ENCODE measurements at places on chromosomes 4 and X.

DNA sequence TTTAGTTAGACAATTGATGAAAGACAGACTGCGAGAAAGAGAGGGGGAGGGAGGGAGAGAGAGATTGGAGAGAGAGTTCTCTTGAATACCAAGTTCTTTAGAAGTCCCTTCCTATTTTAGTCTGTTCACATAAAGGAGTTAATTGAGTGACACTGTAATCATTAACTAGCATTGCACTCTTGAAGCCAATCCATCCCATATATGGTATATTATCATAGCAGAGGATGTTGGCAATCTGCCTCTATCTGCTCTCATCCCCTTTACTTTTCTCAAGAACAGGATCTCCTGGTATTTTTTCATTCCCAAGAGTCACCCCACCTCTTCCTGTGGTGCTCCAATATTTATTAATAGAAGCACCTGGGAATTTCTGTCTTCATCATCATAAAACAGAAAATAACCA is 959.6 kb upstream of the NDST4 start:
- DNase-seq = no peak

DNA sequence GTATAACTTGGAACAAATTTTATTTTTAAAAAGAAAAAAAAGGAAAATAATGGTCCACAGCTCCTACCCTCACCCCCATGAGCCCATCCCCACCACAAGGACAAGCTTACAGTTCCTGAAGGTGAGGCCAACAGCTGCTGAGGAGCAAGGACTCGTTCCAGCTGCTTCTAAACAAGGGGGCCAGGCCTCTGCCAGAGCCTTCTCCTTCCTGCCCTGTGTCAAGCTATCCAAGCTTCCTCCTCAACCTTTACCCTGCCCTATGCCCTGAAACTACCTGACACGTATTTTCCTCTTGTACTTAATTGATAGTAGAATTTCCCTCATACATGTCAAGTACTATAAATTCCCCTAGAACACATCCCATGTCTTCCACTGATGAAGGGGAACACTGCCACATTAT is 8.8 kb downstream of the SH3D19 start:
- no peak for DNase-seq

- no peak for DNase-seq
Observed at GRCh38 chrX:147978931-147979330, 2.2 kb upstream of the FMR1NB start.

- DNase-seq = no peak
Observed at GRCh38 chr4:152727784-152728183, 48.0 kb upstream of the TMEM154 start.

GRCh38 chrX:71923516-71923915 is 12.9 kb downstream of the NHSL2 start:
- peak; percentile 83 for DNase-seq

DNA sequence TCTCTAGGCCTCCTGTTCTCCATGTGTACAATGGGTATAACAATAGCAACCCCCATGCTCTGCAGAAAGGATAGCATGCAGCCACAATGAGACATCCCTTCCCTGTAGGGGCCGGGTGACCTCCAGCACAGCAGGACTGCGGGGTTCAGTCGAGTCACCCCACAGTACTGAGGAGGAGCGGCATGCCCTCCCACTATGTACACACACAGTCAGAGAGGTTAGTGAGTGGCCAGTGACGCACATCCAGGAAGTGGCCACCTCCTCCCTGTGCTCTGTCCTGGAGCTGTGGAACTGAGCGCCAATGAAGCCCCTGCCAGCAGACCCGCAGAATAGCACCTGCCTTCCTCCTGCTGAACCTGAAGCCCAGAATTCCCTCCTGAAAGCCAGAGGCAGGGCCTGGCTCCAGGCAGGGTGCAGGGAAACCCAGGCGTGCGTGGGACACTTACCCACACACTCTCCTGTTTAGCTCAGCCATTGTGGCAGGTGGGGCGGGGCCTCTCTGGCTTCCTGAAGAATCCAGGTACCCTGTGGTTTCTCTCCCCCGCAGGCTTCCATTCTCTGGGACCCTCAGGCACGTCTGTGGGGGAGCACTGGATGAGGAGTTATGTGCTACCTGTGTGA is 50.0 kb downstream of the WFS1 start:
- DNase-seq = no peak

DNA sequence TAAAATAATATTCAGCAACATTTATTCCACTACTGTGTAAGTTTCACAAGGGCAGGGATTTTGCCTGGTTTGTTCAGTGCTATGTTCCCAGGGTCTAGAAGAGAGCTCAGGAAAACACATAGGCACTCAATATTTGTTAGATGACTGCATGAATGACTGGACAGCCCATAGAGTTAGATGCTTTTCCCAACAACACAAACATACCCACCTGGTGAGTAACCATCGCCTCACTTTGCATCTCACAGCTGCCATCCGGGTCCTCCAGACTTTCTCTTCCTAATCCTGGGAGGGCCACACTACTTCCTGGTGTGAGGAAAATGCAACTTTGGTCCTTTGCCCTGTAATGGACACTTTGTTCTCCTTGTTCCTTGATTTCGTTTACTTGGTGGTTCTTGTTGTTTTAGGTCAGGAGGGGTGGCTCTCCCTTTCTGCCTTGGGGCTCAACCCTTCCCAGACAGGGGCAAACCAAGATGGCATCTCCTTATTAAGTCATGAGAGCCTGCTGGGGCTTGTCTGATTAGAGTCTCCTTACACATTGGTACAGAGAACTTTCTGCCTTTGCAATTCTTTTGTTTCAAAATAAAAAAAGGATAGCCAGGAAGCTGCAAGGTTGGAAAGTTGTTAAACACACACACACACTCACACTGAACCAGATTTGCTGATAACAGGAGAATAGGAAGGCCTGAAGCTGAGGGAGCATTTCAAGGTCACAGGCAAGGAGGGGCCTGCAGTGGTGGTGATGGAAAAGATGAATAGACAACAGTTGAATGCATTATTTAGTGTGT is 190.6 kb downstream of the MID1IP1 start:
- no peak for DNase-seq

- no peak for DNase-seq
Observed at GRCh38 chr4:76488455-76488854, 53.4 kb downstream of the SHROOM3 start.

GRCh38 chr4:146051728-146052391 is 113.2 kb upstream of the ZNF827 start:
- DNase-seq = no peak

DNA sequence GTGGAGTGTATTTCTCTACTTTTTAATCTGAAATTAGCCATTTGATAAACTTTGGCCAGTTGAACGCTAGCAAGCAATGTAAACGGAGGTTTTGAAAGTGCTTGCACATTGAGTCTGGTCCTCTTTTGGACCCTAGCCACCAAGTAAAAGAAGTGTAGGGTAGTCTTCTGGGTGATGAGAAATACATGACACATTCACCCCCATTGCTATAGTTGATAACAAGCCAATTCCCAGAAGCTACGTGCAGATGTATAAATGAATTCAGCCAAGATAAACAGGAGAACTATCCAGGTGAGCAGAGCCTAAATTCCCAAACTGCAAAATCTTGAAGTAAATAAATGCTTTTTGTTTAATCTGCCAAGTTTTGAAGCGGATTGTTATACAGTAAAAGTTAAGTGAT is 965.4 kb upstream of the GRIA3 start:
- DNase-seq = no peak

DNA sequence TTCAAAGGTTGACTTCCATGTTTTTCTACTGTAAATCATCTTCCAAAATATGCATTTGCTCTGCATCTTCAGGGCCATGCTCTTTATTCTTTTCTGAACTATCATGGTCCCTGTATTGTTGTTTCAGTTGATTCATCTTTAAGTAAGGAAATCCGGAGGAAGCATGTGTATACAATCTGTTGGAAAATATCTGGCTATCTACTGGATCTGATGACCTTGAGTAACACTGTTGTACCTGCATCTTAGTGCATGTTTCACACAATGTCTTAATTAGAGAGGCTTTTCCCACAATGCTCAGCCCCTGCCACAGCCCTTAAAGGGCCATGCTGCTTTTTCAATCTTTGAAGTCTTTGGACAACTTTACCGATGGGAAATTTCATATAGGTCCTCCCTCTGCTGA is 61.8 kb upstream of the SH3RF1 start:
- DNase-seq = no peak

- no peak for DNase-seq
Observed at GRCh38 chr4:25345744-25346143, 31.3 kb upstream of the ANAPC4 start.

- DNase-seq = no peak
Observed at GRCh38 chr4:84497504-84498202, 1.4 kb downstream of the NKX6-1 start.

GRCh38 chrX:48458711-48459110 is 11.3 kb downstream of the SLC38A5 start:
- no peak for DNase-seq

DNA sequence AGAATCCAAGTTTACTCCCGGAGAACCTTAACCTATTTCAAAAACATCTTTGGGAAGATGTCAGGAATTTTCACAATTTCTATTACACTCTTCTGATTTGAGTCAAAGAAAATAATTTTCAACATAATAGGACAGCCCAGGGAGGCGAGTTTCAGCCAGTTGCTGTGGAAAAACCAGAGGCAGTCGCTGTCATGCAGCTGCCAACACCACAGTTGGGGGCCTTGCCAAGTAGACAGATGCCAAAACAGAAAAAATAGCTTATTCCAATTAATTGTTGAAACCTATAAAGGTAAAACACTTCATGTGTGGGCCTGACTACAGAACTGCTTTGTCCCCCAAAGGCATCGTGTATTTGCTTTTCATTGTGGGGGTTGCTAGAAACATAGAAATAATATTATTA is 225.8 kb downstream of the DMD start:
- peak; percentile 5 for DNase-seq

DNA sequence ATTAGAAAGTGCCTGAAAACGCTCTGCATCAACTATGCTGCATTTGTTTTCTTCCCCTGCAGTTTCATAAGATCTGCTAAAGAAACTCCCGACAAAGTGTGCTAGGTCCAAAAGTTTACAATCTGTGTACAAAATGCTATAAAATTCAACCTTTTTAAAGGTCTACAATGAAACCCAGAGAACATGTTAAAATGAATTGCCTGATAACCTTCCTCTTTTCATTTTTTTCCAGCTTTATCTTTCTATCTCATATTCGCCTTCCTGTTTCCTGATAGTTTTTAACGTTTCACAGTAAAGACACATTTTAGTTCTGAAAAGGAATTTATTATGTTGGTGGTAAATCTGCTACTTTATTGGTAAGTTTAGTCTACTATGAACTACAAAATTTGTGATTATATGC is 9.5 kb upstream of the HPGDS start:
- no peak for DNase-seq

GRCh38 chrX:47936224-47936939 is 67.4 kb downstream of the ZNF182 start:
- DNase-seq = no peak

DNA sequence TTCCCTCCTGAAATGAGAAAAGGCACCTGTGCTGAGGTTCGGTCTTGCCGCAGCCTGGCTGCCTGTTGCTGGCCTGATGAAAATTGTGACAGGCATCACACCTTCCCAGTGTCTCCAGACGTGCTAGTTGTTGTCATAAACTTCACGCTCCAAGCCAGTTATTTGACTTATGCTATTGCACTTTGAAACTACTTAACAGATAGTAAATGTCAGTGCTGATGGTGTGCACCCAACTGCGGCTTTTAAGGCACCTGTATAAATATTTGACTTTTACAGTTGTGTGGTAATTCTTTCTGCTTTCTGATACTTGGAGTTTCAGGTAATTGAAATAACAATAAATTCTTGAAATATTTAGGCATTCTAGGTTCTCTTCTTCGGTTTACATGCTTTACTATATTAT is 1.8 kb downstream of the WWC2 start:
- DNase-seq = no peak

DNA sequence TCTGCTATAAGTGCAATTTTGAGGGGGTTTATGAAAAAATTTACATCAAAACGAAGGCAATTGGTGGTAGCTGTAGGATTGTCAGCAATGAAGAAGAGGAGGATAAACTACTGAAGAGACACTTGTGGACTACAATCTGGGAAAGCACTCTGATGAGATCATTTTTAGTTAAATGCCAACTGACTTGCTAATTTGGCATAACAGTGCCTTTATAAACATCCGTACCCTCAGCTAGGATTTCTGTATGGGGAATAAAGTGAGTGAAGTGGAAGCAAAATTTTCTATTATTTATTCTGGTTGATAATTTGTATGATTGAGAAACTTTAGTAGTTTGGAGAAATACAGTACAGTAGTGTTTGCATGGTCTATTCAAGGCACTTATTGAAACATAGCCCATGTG is 11.2 kb upstream of the GNRHR start:
- DNase-seq = no peak

GRCh38 chrX:72308566-72309296 is 3.0 kb upstream of the CITED1 start:
- DNase-seq = peak; percentile 79

- DNase-seq = no peak
Observed at GRCh38 chrX:150159537-150159936, 203.6 kb upstream of the MAMLD1 start.

Measured in D341Med (cell line).